ENCODE measurements at places on chromosomes 12 and 14.

DNA sequence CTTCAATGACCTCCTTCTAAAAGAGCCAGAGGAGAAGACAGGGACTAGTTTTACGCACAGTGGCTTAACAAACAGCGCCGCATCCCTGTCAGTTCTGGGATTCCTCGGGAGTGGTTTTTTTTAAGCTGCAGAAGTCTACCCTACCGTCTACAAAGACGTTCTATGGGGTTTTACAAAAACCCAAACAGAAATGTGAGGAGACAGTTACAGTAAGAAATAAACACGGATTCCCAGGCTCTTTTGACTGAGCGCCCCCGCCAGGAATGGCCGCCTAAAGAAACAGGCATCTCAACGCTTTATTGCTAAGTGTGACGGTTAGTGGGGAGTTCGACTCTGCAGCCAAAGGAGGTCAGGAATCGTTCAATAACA is 484 bp downstream of the ALKBH1 start:
- no peak for DNase-seq
- peaks cover 9% of the 10 kb centered on the region for H3K36me3 ChIP-seq
- H3K4me3 ChIP-seq: peak overlapping the region; percentile 96
- no peaks in the 10 kb centered on the region for H3K27me3 ChIP-seq
- H3K4me1 ChIP-seq: peaks cover 32% of the 10 kb centered on the region
- H3K27ac ChIP-seq: peak overlapping the region; percentile 97

- no peak overlapping the region for H3K4me3 ChIP-seq
- peaks cover 6% of the 10 kb centered on the region for H3K36me3 ChIP-seq
- peaks cover 9% of the 10 kb centered on the region for H3K4me1 ChIP-seq
- no peaks in the 10 kb centered on the region for H3K27me3 ChIP-seq
- H3K27ac ChIP-seq: no peak overlapping the region
- DNase-seq: no peak
Observed at GRCh38 chr12:69509904-69510827, 40.0 kb downstream of the FRS2 start.

DNA sequence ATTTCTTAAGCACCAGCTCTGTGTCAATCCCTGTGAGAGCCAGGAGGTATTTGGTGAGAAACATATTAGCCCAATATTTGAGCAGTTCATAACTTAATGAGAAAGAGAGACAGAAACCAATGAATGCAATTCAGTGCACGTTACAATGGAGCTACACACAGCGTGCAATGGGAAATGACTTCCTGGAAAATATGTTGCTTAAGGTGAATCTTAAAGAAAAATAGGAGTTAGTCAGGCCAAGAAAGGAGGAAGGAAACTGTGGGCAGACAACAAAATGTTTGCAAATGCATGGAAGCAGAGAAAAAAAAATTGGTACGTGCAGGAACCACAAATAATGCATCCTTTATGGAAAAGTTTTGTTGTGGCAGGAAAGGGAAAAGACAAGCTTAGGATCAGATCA is 481.7 kb downstream of the BCAT1 start:
- DNase-seq: no peak
- no peaks in the 10 kb centered on the region for H3K27me3 ChIP-seq
- no peaks in the 10 kb centered on the region for H3K36me3 ChIP-seq
- H3K27ac ChIP-seq: no peak overlapping the region
- no peak overlapping the region for H3K4me3 ChIP-seq
- H3K4me1 ChIP-seq: no peaks in the 10 kb centered on the region

GRCh38 chr14:75497701-75498100 is 24.6 kb upstream of the BATF start:
- peak overlapping the region; percentile 75 for H3K27ac ChIP-seq
- H3K4me1 ChIP-seq: peaks cover 26% of the 10 kb centered on the region
- H3K27me3 ChIP-seq: no peaks in the 10 kb centered on the region
- no peaks in the 10 kb centered on the region for H3K36me3 ChIP-seq
- peak overlapping the region; percentile 63 for H3K4me3 ChIP-seq
- no peak for DNase-seq

DNA sequence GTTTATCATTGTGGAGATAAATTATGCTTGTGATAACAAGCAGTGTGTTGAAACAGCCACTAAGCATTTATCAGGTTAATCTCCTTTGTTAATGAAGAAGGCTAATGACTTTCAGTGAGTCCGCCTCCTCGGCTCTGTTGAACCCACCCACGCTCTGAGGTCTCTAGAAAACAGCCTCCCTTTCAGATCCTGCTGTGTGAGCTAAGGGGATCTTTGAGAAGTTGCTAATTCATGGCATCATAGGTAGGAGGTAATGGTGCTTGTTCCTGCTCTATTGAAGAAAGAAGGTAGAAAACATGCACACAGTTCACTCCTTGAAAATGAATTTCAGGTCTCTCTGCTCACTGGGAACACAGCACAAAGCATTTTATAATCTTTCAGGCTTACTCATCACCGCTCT is 483.9 kb downstream of the AACS start:
- H3K36me3 ChIP-seq: no peaks in the 10 kb centered on the region
- no peaks in the 10 kb centered on the region for H3K4me1 ChIP-seq
- H3K27ac ChIP-seq: no peak overlapping the region
- no peak for DNase-seq

- DNase-seq: no peak
- H3K36me3 ChIP-seq: peaks cover 2% of the 10 kb centered on the region
- H3K4me1 ChIP-seq: peaks cover 28% of the 10 kb centered on the region
- H3K27ac ChIP-seq: peak overlapping the region; percentile 100
- H3K27me3 ChIP-seq: no peaks in the 10 kb centered on the region
- peak overlapping the region; percentile 98 for H3K4me3 ChIP-seq
Observed at GRCh38 chr14:49769581-49770211, 1.7 kb downstream of the KLHDC2 start.

- H3K27ac ChIP-seq: no peak overlapping the region
- no peak overlapping the region for H3K4me3 ChIP-seq
- H3K27me3 ChIP-seq: no peaks in the 10 kb centered on the region
- peaks cover 16% of the 10 kb centered on the region for H3K36me3 ChIP-seq
Observed at GRCh38 chr12:124964836-124965462, 24.0 kb downstream of the DHX37 start.

All from activated naive CD8-positive, alpha-beta T cell treated with anti-CD3 and anti-CD28 coated beads, Interleukin-2, amount 10 ng/mL, durations not matched to agents 7 days and 5 days (primary cell).